ENCODE measurements at places on chromosomes 5 and 9.

DNA sequence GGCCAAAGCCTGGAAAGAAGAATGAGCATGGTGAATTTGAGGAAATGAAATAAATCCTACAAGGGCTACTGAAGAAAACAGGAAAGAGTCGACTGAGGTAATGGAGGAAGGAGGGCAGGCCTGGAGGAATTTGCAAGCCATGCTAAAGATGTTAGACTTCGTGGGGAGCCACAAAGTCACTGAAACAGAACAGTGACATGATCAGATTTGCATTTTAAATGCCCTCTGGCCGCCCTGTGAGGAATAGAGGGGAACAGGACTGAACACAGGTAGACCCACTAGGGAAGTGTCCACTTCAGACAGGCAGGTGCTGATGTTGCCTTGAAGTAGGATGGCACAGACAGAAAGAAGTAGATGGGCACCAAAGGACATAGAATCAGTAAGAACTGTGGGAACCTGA is 42.8 kb upstream of the RLN1 start:
- DNase-seq: no peak

- no peak for DNase-seq
Measured at GRCh38 chr9:87239312-87239711, 258.4 kb upstream of the DAPK1 start.

- no peak for DNase-seq
Measured at GRCh38 chr9:21708260-21708711, 94.2 kb upstream of the MTAP start.

DNA sequence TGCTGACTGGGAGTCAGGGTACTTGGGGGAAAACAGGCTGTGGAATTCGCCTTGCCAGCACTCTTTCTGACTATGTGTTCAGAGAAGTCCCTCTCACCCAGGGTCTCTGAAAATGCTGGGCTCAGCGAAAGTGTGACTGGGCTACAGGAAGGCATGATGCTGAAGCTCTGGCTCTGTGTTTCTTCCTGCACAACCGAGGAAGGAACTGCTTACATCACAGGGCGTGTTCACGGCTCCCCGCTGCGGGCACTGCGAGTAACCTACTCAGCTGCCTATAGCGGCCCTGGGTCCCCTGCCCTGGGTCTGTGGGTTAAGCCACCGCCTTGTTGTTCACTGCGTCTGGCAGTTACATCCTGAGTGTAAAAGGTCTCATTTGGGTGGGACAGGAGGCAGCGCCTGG is 222.4 kb upstream of the IRX4 start:
- no peak for DNase-seq

- DNase-seq: no peak
Measured at GRCh38 chr9:29039258-29039657, 1466.0 kb upstream of the C9orf72 start.

GRCh38 chr5:62737766-62738165 is 159.1 kb downstream of the LRRC70 start:
- DNase-seq: no peak

- peak; percentile 14 for DNase-seq
Measured at GRCh38 chr9:110427497-110428104, 89.9 kb upstream of the TXNDC8 start.

- no peak for DNase-seq
Measured at GRCh38 chr5:73764586-73764985, 138.6 kb downstream of the ARHGEF28 start.

- no peak for DNase-seq
Measured at GRCh38 chr5:95783661-95784060, 38.9 kb downstream of the GLRX start.

- peak; percentile 89 for DNase-seq
Measured at GRCh38 chr9:4740638-4741364, at the start of gene AK3. TSS of gene AK3 (minus strand) at chr9:4741202. CDS start at chr9:4741087, 115 bp downstream.

- DNase-seq: no peak
Measured at GRCh38 chr5:178650214-178650613, 23.4 kb upstream of the CLK4 start.

All from NCI-H2171 treated with DMSO at 0.1 percent for 48 hours (cell line).